ENCODE measurements at places on chromosomes 3 and 15.

- DNase-seq: no peak
Observed at GRCh38 chr15:38192496-38192895, 60.1 kb upstream of the SPRED1 start.

- DNase-seq: no peak
Observed at GRCh38 chr3:66280304-66280703, 59.5 kb downstream of the SLC25A26 start.

- DNase-seq: no peak
Observed at GRCh38 chr3:139814646-139815045, 120.3 kb upstream of the CLSTN2 start.

GRCh38 chr15:68796576-68796975, 24.1 kb downstream of the ANP32A start:
- no peak for DNase-seq

GRCh38 chr15:94644433-94644832, 413.1 kb downstream of the MCTP2 start:
- DNase-seq: no peak

- no peak for DNase-seq
Observed at GRCh38 chr3:172273378-172273777, 174.9 kb downstream of the GHSR start.

DNA sequence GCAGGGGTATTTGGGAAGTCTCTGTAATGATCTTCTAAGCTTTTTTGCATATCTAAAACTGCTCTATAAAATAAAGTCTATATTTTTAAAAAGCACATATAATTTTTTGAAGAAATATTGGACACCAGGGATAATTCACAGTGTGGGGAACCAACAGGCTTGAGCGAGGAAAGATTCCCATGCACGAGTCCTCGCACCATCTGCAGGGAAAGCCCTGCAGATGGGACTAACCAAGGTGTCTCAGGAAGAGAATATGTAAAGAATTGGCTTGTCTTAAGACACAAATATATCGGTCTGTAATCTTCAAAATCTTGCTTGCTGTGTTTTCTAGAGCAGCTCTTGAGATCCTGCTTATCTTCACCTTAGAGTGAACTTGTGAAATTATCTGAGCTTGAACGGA, 77.2 kb upstream of the SEMA6D start:
- no peak for DNase-seq

GRCh38 chr3:61497463-61497862, 63.9 kb upstream of the PTPRG start:
- DNase-seq: no peak

DNA sequence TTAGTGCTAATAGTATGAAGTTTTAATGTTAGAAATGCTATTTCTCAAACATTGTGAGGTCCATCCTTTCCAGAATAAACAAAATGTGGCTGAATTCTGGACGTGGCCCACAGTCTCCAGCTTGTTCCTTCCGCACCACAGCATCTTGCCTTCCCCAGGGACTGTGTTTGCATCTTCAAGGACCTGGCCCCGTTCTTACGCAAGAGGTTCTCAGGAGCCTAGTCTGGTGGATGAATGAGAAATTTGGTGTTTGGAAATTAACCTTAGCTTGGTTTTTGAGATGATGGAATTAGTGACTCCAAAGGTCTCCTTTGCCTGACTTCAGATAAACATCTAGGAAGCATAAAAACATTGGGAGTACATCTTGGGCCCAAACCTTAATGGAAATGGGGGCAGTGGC, 18.1 kb downstream of the SYNPR start:
- no peak for DNase-seq

DNA sequence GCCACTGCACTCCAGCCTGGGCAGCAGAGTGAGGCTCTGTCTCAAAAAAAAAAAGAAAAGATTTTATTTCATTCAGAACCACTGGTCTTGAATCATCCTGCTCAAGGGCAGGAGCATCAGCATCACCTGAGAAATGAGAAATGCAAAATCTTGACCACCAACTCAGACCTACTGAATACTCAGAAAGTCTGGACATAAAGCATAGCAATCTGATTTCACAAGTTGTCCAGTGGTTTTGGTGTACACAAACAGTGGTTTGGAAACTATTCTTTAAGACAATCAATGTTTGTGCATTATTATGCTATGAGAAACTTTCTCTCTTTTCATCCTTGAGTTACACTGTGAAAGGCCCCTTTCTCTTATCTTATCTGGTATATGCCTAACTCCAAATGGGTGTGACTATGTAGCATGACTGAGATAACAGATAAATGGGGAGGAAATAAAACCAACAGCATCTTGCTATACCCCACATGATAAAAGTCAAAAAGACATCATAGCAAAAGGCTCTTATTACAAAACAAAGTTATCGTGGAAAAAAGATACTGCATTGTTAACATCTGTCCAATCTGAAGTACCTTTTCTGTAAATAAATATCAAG, 174.2 kb upstream of the STT3B start:
- no peak for DNase-seq

GRCh38 chr3:151979906-151980305, 106.5 kb downstream of the SUCNR1 start:
- DNase-seq: no peak

GRCh38 chr3:32959371-32959770, 7.9 kb downstream of the CCR4 start:
- no peak for DNase-seq

DNA sequence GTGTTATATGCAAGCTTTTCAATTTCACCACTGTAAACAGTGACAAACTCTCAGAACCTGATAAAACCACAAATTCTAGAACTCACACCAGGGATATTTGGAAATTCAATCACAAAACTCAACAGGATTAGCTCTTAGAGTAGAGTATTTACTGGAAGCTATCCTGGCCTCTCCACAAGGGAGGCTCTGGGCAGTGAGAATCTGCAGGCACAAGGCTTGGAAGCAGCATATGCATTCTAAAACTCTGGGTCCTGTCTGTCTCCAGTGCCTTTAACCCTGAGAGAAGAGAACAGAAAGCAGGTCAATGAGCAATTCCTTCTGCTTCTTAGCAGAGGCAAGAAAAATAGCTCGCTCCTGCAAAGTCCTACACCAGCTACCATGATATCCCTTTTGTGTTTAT, 23.4 kb downstream of the PLSCR4 start:
- DNase-seq: no peak

DNA sequence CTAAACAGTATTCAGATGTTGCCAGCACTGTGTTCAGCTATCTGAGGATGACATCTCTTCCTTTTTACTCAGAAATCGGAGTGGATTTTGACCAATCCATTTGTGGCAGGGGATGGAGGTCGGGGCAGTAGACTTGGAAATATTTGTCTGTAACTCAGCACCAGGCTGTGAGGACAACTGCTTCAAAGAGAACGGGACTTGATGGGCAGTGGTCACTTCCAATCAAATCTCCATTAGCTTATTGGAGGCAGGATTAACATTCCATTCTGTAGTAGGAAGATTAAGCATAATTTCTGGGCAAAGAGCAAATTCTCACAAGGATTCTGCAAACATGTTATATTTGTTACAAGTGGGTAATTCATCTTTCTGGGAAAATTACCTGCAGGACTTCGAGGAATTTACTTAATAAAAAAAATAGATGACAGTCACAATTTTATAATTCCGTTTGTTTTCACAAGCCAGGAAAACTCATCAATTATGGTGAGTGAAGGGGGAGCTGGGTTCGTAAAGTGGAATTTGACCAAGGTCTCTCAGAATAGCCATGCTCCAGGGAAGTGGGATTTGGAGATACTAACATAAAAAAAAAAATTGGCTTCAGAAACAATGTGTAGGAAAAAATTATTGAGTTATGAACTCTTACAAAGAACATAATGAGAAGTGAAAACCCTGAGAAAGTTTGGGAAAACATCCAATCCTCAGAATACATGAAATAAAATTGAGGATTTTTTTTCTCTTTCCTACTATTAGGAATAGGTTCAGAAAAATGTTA, 18.1 kb downstream of the CRABP1 start:
- DNase-seq: no peak

DNA sequence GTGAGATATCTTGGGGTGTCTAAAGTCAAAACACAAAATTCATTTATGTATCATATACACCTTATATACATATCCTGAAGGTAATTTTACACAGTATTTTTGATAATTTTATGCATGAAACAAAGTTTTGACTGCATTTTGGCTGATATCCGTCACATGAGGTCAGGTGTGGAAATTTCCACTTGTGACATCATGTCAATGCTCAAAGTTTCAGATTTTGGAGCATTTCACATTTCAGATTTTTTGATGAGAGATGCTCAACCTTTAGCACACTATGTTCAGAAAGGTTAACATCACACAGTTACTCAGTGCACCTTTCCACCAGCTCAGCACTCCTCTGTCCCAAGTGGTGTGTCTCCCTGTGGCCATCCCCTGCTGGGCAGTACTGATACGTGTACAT, 37.7 kb upstream of the CPB1 start:
- DNase-seq: no peak

DNA sequence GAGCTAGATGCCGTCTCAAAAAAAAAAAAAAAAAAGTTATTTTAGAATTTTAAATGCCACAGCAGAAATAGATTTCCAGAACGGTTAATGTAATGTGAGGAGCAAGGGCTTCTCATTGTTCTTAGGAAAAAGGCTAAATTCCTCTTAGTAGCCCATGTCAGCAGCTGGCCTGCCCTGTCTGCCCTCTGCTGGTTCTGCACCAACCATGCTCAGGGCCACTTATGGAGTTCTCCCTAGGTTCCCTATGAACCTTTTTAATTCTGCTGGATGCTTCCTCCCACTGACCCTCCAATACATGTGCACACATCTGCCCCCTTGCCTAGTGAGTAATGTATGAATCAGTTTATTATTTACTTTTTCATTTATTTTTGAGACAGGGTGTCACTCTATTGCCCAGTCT, 32.2 kb upstream of the DPPA4 start:
- DNase-seq: no peak

GRCh38 chr15:38701149-38701548, 136.5 kb upstream of the RASGRP1 start:
- DNase-seq: no peak

All from thoracic aorta (tissue), 2 donors.